RCC 7860 (cell line): ENCODE measurements at places on chromosomes 6 and 20.

DNA sequence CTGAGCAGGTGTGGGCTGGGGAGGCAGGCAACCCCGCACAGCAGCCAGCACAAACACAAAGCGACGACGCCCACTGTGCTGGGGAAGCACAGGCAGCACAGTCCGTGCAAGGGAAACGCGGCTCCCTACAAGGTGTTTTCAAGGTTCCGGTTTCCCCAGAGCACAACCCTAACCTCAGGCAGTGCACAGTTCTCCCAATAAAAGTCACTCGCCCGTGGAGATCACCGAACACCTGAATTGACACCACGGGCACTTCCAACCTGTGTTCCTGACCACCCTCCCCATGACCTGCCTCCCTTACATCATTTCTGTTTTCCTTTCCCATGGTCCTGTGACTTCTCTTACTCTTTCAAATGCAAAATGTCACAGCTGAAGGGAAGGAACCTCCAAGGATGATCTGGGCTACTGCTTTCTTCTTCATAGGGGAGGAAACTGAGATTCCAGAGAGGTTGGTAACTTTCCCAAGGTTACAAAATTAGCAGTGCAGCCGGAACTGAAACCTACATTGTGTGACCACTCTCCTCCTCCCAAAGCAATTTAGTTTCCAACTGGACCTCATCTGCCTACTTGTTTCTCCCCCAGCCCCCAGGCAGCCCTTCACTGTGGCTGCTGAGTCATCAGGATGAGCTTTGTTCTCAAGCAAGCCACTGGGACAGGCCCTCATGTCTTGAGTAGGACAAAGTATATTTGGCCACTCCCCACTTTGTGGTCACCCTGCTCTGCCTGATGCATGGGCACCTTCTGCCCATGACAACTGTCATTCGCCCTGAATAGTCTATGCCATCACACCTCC, 125.3 kb downstream of the ATXN1 start:
- DNase-seq, result peak; percentile 86

DNA sequence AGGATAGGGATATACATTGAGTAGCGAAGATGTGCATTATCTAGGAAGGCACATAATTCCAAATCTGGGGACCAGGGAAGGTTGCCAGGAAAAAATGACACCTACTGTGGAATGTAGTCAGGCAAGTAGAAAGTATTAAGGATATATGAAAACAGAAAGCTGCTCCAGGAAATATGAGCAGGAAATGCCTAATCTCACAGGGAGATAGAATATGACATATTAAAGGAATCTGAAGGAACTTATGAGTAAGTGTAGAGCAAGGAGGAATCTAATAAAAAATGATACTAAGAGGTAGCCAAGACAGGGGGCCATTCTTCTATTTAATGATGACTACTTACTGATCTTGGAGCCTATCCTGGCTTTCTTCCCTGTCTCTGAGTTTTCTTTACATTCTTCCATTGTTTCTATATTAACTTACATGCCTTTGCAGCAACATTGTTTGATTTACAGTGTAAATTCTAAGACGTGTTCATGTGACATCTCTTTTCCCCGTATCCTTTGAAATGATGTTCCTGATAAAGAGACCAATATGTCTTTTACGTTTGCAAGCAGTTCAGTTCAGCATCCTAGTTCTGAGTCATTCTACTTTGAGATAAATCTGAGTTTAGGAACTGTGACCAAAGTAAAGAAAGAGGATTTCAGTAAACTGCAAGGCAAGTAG, 58.6 kb downstream of the TINAG start:
- peak; percentile 10 for DNase-seq

- peak; percentile 36 for DNase-seq
Observed at GRCh38 chr6:72657407-72658197, 35.7 kb downstream of the KCNQ5 start.

DNA sequence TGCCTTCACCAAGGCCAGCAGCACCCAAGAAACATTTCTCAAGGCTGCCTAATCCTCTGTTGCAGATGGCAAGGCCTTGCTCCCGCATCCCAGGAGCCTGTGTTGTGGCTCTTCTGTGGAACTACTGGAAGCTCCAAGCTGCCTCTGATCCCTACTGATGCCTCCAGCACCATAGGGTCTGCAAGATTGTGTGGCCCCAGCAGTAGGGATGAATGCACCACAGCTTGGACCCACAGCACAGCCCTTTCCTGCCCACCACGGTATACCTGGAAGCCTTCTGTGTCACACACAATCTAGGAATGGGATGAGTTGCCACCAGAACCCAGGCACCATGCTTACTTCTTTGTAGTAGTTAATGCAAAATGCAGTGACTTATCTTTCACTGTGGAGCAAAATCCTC, 291.1 kb upstream of the FOXQ1 start:
- no peak for DNase-seq

DNA sequence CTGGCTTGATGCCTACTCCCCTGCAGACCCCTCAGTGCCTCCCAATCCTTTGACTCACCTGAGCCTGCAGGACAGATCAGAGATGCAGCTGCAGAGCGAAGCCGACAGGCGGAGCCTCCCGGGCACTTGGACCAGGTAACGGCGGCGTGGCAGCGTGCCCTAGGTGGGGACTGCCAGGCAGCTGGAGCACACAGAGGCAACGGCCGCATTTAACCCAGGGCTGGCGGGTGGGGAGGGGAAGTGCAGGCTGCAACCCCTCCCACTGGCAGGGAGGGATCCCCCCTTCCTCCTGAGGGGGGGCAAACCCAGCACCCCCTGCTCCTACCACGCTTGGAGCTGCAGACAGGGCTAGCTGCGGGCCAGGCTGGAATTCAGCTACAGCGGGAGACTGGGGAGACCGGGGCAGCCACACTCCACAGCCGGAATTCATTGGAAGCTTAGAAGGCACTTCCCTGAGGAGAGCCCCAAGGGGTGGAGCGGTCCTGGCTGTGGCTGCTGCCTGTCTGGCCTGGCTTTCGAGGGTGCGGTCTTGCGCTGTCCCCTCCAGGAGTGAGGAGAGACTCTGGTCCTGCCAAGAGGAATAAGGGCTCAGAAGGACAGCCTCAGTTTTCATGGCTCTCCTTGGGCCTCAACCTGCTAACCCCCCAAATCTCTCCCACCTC, at the start of gene MATN4:
Gene MATN4, minus strand, starts transcription at position 183 of the 662 bp plus-strand sequence. CDS start 2,717 bp downstream, outside the sequence.
- DNase-seq, result no peak

DNA sequence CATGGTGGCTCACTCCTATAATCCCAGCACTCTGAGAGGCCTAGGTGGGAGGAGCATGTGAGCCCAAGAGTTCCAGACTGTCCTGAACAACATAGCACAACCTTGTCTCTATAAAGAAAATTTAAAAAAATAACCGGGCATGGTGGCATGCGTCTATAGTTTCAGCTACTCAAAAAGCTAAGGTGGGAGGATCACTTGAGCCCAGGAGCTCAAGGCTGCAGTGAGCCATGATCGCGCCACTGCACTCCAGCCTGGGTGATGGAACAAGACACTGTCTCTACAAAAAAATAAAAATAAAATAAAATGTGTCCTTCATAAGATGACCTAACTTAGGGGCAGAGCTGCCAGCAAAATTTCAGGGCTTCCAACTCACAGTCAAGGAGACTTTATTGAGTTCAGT, 12.6 kb downstream of the ID4 start:
- DNase-seq, result no peak
